GM04504 (cell line): ENCODE measurements at places on chromosomes 1 and 21.

GRCh38 chr1:229964281-229964680 is 102.8 kb upstream of the GALNT2 start:
- no peak for DNase-seq

GRCh38 chr1:89546934-89547562 is 22.4 kb downstream of the LRRC8B start:
- DNase-seq, result no peak

- DNase-seq, result peak; percentile 50
Measured at GRCh38 chr21:38979271-38980121, 173.8 kb downstream of the ETS2 start.

- DNase-seq, result peak; percentile 50
Measured at GRCh38 chr1:23727362-23727811, 15.9 kb upstream of the ELOA start.

GRCh38 chr1:157084720-157085119 is 14.9 kb downstream of the ETV3L start:
- DNase-seq, result no peak
